AG09319 (cell line): ENCODE measurements at places on chromosomes 2 and 18.

DNA sequence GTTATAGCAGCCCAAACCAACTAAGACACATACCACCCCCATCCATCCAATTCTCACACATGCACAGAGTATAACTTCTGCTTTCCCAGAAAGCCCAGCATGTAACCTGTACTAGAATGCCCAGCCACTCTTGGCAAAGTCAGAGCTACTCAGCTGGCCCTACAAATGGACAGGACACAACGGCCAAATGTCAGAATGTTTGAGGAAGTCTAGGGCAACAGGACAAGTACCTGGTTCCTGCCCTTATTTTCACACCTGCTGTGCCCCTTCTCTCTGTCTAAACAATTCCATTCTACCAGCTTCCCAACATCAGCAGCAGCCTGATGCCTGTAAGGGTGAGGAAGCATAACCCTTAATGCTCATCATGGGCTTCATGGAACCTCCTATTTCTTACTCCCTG, 15.1 kb upstream of the BZW1 start:
- DNase-seq: no peak

DNA sequence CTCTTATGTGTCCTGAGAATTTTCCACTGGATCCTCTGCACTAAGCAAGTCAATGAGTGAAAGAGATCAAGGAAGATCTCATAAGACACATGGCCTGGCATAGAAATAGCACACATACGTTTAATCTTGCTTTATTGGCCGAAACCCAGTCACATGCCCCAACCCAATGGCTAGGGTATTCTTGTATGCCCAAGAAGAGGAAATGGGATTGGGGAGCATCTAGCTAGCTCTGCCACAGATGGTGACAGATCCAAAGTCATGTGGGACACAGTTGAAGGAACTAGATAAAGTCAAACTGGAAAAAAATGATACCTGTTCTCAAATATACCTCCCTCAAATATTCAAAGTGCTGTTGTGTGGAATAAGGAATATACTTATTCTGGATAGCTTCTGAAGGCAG, 74.7 kb downstream of the CD28 start:
- no peak for DNase-seq

DNA sequence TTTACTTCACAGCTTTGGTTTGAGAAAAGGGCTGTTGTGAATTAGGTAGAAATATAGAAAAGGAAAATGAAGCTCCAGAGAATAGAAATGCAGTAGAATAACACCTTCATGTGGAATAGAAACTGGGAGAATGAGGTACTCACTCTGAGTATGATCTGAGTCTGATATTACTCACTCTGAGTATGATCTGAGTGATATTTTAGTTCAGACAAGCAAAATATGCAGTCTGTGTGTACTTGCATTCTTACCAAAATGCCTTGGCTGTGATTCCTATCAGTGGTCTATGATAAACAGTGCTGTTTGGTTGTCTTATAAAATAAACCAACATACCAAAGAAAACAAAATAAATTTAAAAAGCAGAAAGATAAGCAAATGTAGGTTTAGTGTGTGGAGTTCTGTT, 487.6 kb downstream of the THSD7B start:
- DNase-seq: no peak

- DNase-seq: peak; percentile 28
Measured at GRCh38 chr2:107633580-107634147, 193.0 kb upstream of the RGPD4 start.

GRCh38 chr2:143558665-143559064, 429.4 kb downstream of the ARHGAP15 start:
- peak; percentile 19 for DNase-seq

DNA sequence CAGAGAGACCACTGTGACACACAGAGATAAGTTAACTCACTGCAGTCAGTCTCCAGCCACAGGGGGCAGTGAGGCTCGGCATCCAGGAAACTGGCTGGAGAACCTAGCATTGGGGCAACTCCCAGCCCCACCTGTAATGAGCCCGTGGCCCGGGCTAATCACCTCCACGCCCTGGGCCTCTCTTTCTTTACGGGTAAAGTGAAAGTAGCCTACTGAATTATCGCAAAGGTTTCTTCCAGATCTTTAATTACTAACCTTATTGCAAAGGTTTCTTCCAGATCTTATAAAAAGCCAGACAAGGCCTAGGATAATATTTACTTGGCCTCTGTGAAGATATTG, 45.7 kb upstream of the ACAA2 start:
- no peak for DNase-seq

GRCh38 chr2:136225950-136226835, 108.2 kb upstream of the CXCR4 start:
- no peak for DNase-seq

- no peak for DNase-seq
Measured at GRCh38 chr18:23612434-23613090, 26.3 kb upstream of the NPC1 start.

GRCh38 chr2:238597638-238598528, 171.2 kb downstream of the ASB1 start:
- DNase-seq: no peak

GRCh38 chr2:241482126-241482955, 26.0 kb downstream of the STK25 start:
- DNase-seq: no peak

GRCh38 chr2:228917220-228917619, 353.9 kb downstream of the PID1 start:
- no peak for DNase-seq

- DNase-seq: peak; percentile 79
Measured at GRCh38 chr2:238438856-238439849, 12.4 kb downstream of the ASB1 start.

GRCh38 chr2:150811259-150811855, 323.9 kb upstream of the RND3 start:
- DNase-seq: no peak

DNA sequence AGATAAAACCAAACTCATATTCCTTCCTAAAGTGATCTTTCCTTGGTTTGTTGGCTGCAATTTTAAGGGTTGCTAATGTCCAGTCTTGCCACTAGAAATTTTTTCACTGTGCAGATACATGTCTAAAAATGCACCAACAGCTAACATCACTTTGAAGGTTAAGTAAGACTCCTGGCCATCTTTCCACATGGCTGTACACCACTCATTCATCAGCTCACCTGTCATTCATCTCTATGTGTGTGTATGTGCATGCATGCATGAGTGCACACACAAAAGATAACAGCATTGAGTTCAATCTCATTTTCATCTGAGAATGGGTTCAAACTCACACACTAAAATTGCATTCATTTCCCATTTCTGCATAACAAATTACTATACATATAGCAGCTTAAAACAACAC, 203.8 kb downstream of the PDE11A start:
- no peak for DNase-seq

DNA sequence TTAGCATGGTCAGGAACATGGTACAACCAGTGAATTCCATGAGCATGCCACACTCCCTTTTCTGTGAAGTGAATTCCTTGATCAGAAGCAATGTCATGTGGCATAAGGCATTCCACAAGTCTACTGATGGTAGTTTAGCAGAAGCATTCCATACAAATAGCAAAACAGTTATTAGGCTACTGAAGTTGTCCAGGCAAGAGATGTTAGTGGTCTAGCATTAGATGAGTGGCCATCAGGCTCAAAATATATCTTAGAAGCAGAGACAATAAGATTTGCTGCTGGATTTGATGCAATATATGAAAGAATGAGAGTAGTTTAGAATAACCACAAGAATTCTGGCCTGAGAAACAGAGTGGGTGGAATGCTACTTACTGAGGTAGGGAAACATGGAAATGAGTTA, 355.3 kb upstream of the NRXN1 start:
- no peak for DNase-seq

GRCh38 chr2:84038866-84039265, 420.2 kb downstream of the SUCLG1 start:
- no peak for DNase-seq

DNA sequence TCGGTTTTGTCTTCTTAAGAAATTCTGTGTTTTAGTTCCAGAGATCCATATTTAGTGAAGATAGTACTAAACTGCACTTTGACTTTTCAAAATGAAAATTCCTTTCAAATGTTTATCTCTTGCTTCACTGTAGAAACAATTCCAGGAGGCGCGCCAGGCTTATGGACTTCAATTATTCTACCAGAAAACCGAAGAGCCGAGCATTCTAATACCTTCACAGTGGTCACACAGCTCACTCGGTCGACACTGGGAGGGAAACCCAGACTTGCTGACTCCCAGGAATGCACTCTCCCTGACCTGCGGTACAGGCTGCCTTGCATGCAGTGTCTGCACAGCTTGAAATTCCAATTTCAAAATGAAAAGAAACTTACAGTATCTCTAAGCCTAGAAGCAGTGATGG, 119.9 kb upstream of the PIEZO2 start:
- no peak for DNase-seq

DNA sequence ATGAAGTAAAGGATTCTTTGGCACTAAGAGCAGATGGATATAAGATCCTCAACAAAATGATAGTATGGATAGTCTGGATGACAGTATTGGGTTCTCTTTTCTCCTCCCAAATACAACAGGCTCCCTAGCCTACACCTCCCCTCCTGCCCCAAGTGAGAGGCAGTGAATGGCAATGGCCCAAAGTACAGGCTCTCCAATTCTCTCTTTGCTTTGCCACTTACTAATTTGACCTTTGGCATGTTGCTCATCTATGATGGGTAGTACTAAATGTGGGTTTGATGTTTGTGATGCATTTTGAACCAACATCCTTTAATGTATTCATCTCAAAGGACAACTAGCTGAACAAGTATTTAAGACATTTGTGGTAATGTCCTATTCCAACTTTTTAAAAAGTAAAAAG, 65.9 kb downstream of the EIF5B start:
- DNase-seq: no peak

DNA sequence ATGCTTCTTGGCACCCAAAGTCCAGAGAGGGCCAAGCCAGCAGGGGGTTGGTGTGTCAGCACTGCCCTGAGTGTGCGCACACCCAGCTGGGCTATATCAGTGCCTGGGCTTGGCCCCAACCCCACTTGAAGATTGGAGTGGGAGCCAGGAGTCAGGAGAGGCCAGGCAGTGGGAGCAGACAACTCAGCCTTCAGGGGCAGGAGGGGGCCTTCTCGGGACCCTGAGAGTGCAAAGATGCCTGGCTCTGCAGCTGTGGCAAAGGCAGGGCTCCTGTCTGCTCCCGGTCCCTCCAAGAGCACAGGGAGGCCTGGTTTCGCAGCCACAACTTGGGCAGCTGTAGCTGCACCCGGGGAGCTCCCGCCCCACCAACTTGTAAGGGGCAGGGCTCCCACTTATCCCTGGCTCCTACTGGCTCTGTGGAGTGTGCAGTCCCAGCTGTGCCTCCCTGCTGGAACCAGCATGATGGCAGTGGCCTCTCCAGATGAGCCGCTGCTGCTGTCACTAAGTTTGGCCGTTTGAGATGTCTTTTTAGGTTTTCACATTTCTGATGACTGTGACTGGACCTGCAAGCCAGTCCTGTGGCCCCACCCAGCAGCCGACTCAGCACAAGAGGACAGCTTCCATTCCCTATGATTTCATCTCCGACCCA, 148.8 kb upstream of the HS6ST1 start:
- no peak for DNase-seq
